ENCODE measurements at places on chromosomes 5 and 9.

GRCh38 chr5:129049126-129049799 lies 45.3 kb upstream of the ISOC1 start:
- DNase-seq: no peak

GRCh38 chr9:7601739-7602138 lies 197.8 kb downstream of the DMAC1 start:
- no peak for DNase-seq

DNA sequence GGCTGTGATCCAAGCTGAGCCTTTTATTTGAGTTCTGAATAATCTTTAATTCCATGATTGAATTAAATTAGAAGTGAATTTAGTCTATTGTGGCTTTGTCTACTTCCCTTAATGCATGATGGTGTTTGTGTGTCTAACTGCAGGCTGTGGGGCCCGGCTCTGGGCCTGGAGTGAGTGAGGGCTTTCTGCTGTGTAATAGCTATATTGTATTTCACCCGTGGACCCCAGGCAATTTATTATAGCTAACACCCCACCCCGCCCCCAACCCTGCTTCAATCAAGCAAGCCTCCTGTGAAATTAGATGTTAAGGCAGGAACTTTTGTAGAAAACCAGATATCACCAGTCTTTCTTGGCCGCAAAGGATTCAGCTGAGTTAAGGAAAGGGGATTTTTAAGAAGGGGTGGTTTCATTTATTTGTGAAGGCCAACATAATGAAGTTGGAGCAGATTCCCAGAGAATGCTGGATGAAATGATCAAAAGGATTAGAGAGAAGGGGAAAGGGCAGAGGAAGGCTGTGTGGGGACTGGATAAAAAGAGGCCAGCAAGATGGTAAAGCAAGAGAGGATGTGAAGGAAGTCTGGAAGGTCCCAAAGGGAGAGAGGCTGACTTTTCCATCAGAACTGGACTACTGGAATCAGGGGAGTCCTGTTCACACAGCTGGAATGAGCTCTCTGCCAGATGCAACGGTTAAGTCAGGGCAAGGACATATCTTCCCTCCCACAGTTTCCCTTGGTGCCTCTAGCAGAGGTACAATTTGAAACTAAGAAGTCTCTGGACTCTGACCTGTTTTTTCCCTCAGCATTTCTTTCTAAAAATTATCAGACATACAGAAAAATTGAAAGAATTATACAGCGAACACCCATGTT lies 125.3 kb upstream of the SAP30L start:
- DNase-seq: no peak

DNA sequence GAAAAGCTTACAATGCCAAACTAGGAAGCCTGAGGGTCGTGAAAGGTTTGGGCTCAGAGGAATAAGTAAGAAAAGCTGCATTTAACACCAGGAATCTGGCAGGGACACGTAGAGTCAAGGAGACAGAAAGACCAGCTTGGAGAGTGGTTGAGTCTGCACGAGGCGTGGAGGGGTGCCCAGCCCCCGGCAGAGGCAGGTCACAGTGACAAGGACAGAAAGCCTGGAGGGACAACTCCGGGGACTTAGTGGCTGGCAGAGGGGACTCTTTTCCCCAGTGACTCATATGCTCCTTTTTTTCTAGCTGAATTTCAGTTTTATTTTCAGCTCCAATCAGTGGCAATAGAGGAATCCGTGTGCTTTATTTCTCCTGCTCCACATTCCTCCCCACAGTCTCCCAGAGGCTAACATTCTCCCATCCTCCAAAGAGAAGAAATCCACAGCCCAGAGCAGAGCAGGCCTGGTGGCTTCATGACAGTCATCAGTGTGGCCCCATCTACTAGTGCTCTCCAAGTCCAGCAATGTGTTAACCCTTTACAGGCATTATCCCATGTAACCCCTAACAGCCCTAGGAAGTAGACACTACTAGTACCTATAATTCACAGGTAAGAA lies 80.7 kb downstream of the KCNIP1 start:
- no peak for DNase-seq

DNA sequence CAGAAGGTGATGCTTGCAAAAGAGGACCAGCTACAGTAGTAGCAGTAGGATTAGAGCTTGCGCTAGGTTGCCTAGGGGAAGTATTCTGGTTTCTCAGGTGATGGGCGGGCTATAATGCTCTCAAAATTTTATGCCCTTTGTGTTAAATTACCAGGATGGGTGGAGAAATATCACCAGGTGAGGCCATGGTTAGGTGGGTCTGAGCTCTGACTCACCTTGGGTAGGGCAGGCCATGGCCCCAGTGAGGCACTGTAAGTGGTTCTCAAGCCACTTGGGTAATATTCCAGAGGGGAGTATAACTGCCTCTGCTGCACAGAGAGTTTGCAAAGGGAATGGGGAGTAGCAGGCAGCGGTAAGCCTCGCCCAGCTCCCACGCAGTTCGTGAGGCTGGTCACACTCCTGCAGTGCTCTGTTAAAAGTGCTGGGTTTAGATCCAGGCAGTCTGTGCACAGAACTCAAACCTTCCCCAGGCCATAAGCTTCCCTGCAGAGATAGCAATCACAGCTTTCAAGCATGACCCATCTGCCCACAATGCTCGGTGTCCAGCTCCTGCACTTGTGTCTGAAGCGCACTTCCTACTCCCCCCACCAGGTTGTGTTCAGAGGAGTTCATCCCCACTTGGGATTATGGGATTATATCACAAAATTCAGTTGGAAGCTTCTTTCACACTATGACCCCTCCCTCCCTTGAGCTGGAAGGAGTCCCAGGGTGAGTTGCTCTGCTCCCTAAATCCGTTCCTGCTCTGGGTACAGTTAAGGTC lies 575.0 kb downstream of the CHSY3 start:
- DNase-seq: no peak

DNA sequence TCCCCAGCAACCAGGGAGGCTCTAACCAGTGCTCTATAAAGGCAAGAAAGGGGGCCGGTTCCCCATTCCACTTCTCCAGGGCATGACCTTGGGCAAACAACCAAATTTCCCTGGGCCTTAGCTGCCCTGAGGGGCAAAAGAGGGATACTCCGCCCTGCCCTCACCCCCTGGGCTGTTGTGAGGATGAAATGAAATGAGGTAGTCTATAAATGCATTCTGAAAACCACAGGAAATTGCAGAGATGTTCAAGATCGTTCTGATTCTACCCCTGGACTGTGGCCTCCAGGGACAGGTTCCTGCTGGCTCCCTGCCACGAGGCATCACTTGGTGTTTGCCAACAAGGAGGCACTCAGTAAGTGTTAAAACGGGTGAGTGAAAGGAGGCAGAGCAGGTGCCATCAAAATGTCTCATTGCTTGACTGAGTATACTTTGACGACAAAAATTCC lies 5.7 kb downstream of the RAPGEF1 start:
- no peak for DNase-seq

- no peak for DNase-seq
These were observed 139.3 kb upstream of the IER5L start for GRCh38 chr9:129317179-129318011.

DNA sequence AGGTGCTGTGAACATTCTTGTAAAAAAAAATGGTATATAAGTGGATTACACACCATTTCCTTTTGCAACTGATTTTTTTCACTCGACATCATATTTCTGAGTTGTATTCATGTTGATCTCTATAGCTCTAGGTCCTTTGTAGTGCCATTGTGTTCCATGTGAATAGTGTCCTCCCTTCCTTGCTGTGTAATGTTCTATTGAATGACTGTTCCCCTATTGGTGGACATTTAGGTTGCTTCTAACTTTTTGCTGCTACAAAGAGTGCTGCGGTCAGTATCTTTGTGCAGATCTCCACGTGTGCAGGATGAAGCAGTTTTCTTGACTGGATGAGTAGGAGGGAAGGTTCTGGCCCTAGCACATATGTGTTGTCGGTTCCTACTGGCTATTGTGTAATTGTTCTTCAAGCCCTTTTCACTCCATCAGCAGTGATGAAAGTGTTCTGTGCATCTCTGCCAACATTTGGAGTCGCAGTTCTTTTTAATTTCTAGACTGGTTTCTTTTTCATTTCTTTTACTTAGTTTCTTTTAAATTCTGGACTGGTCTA lies 20.2 kb downstream of the DAB2IP start:
- no peak for DNase-seq

GRCh38 chr5:175469916-175470315 lies 8.4 kb upstream of the SFXN1 start:
- no peak for DNase-seq

DNA sequence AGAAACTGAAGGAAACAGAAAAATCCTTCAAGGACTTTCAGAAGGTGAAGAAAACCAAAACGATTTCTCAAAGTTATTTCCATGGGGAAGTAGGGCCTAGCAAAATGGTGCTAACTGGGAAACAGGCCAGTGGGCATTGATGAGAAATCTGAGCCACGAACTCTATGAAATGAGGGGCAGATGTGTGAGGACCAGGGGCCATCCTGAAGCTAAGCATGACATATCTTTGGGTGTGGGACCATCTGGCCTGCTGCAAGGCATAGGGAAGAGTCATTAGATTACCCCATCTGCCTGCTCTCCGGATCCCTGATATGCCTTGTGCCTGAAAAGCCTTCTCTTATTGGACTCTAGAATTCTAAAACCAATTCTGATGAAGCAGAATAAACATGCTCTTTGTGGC lies 143.8 kb downstream of the PALM2AKAP2 start:
- no peak for DNase-seq

Data from NK-92 treated with Interleukin-12 subunit alpha and Interleukin-12 subunit beta, amount 100 ng/mL, for 24 hours (cell line).